ENCODE measurements at places on chromosomes 5 and 9.

- no peak overlapping the region for H3K27ac ChIP-seq
- no peaks in the 10 kb centered on the region for H3K27me3 ChIP-seq
- peak overlapping the region; percentile 17 for H3K4me3 ChIP-seq
- H3K36me3 ChIP-seq, result peaks cover 18% of the 10 kb centered on the region
Measured at GRCh38 chr9:92097997-92098482, 17.2 kb downstream of the SPTLC1 start.

- no peak for DNase-seq
- peaks cover 46% of the 10 kb centered on the region for H3K4me1 ChIP-seq
- peaks cover 94% of the 10 kb centered on the region for H3K27me3 ChIP-seq
- H3K27ac ChIP-seq, result no peak overlapping the region
Measured at GRCh38 chr9:1051210-1051583, 1.0 kb downstream of the DMRT2 start.

- no peak overlapping the region for H3K27ac ChIP-seq
- no peak overlapping the region for H3K4me3 ChIP-seq
- DNase-seq, result no peak
- H3K36me3 ChIP-seq, result no peaks in the 10 kb centered on the region
- H3K4me1 ChIP-seq, result no peaks in the 10 kb centered on the region
Measured at GRCh38 chr9:18997151-18997550, 35.9 kb downstream of the SAXO1 start.

- H3K4me1 ChIP-seq, result no peaks in the 10 kb centered on the region
- no peak overlapping the region for H3K27ac ChIP-seq
- DNase-seq, result no peak
- no peaks in the 10 kb centered on the region for H3K36me3 ChIP-seq
Measured at GRCh38 chr5:97670447-97670846, 487.4 kb upstream of the RIOK2 start.

DNA sequence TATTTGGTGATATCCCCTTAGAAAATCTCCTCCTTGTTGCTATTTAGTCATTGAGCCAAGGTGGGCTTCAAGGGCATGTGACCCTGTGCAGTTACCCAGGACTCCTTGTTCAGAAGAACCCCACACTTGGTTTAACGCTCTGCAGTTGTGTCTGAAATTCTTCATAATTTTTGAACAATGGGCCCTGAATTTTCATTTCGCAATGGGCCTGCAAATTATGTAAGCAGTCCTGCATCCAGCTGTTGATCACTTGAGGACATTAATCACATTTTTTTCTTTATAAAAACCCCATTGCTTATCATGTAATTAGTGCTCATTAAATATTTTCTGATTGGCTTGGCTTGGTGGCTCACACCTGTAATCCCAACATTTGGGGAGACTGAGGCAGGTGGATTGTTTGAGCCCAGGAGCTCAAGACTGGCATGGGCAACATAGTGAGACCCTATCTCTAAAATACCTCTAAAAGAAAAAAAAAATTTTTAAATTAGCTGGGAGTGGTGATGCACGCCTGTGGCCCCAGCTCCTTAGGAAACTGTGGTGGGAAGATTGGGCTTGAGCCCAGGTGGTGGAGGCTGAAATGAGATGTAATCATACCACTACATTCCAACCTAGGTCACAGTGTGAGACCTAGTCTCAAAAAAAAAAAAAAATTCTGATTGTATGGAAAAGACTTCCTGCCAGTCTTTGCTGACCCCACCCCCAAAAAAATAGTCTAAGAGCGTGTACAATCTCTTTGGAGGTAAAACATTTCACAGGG, 194.2 kb upstream of the HAPLN1 start:
- H3K4me3 ChIP-seq, result no peak overlapping the region
- H3K27me3 ChIP-seq, result no peaks in the 10 kb centered on the region
- no peaks in the 10 kb centered on the region for H3K36me3 ChIP-seq
- H3K4me1 ChIP-seq, result no peaks in the 10 kb centered on the region
- DNase-seq, result no peak

DNA sequence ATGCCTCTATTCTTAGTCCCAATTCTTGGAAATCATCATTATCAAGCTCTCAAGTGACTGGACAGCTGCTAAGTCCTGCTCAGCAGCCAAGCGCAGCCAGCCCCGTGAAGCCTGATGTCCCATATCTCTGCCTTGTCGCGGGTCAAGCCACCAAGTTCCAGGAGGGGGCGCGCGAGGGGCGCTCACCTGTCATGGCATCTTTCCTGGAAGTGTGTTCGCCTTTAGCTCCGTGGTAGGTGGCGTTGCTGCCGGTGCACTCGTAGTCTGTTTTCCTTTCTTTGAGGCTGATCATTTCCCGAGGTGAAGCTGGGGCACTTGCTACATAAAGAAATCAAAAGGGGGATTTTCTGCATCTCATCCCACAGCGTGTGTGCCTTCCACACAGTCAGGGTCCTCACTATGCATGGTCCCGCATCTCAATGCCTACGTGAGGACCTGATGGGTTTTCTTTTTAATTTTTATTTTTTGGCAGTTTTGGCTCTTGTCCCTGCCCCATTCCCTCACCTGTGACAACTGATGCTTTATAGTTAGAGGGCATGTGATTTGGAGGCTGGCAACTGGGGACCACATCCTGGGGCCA, 227.0 kb upstream of the DAP start:
- H3K36me3 ChIP-seq, result no peaks in the 10 kb centered on the region
- DNase-seq, result peak; percentile 39
- no peak overlapping the region for H3K27ac ChIP-seq
- H3K27me3 ChIP-seq, result peaks cover 6% of the 10 kb centered on the region

DNA sequence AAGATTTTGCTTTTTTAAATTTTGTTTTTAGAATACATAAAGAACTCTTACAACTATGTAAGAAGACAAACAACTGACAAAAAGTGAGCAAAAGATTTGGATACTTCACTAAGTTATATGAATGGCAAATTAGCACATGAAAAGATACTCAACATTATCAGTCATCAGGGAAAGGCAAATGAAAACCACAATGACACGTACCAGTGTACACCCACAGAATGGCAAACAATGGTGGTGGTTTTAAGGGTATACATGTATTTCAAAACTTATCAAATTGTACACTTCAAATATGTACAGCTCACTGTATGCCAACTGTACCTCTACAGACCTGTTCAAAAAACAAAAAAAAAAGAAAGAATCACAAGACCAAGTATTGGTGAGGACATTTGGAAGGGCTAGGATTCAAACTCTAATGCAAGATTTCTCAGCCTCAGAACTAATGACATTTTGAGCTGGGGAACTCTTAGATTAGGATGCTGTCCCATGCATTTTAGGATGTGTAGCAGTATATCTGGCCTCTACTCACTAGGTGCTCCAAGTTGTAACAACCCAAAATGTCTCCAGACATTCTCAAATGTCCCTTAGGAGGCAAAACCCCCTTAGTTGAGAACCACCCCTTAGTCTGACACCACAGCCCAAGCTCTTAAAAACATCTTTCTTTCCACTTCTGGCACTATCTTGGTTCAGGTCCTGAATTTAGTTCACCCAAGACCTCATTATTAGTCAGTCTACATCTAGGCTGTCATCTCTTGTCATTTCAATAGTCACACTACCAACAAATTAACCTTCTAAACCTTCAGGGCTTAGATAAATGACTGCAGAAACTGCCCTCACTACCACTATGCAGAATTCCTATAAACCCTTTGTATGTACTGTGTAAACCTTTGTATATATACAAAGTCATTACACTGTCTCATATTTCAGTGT, 9.7 kb downstream of the SCAI start:
- DNase-seq, result no peak
- H3K27ac ChIP-seq, result no peak overlapping the region
- H3K4me1 ChIP-seq, result no peaks in the 10 kb centered on the region
- peaks cover under 1% of the 10 kb centered on the region for H3K36me3 ChIP-seq
- H3K4me3 ChIP-seq, result no peak overlapping the region

GRCh38 chr5:113526421-113526820, 12.9 kb downstream of the YTHDC2 start:
- H3K27me3 ChIP-seq, result no peaks in the 10 kb centered on the region
- H3K36me3 ChIP-seq, result peaks cover 14% of the 10 kb centered on the region
- no peak overlapping the region for H3K27ac ChIP-seq
- H3K4me1 ChIP-seq, result peaks cover under 1% of the 10 kb centered on the region

GRCh38 chr5:172435362-172436077, 18.8 kb downstream of the SH3PXD2B start:
- H3K4me3 ChIP-seq, result no peak overlapping the region
- H3K4me1 ChIP-seq, result no peaks in the 10 kb centered on the region
- no peaks in the 10 kb centered on the region for H3K36me3 ChIP-seq
- no peaks in the 10 kb centered on the region for H3K27me3 ChIP-seq
- no peak overlapping the region for H3K27ac ChIP-seq

- H3K27ac ChIP-seq, result no peak overlapping the region
- H3K4me1 ChIP-seq, result peaks cover 20% of the 10 kb centered on the region
- H3K27me3 ChIP-seq, result no peaks in the 10 kb centered on the region
- no peaks in the 10 kb centered on the region for H3K36me3 ChIP-seq
Measured at GRCh38 chr5:142842994-142843905, 73.1 kb downstream of the ARHGAP26 start.

DNA sequence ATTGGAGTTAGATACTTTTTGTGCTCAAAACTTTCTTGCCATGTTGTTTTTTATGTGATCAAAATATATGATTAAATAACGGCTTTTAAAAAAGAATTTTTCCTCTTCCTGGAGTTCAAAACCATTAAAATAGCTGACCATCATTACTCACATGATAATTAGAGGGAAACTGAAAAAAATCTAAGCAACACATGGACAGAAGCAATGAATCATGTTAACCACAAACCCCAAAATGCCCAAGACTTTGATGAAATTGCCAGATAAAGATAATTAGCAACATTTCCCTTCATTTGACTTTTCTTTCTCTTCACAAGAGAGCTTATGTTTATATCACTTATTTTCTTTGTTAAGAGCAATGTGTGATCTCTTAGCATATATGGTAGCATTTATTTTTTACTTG, 1294.2 kb downstream of the EFNA5 start:
- no peaks in the 10 kb centered on the region for H3K27me3 ChIP-seq
- no peaks in the 10 kb centered on the region for H3K36me3 ChIP-seq
- H3K4me1 ChIP-seq, result no peaks in the 10 kb centered on the region
- H3K27ac ChIP-seq, result no peak overlapping the region
- no peak overlapping the region for H3K4me3 ChIP-seq

DNA sequence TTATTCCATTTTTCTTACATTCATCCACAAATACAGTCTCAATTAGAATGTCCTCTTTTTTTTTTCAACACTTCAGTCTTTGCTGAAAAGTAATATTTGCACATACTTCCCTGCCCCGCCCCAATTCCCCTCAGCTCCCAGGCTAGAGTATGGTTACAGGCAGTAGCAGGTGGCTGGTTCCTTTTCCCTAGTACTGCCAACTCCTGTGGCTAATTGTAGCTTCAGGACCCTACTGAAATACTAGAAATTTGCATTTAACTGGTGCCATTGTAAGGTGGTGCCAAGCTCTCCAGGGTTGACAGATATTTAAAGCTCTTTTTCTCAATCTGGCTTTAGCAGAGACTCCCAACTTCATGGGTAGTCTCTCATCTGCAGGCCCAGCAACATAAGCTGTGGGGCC, 80.3 kb downstream of the FAM81B start:
- H3K27ac ChIP-seq, result no peak overlapping the region
- peaks cover 53% of the 10 kb centered on the region for H3K36me3 ChIP-seq
- no peak for DNase-seq
- H3K4me1 ChIP-seq, result no peaks in the 10 kb centered on the region
- H3K27me3 ChIP-seq, result no peaks in the 10 kb centered on the region

DNA sequence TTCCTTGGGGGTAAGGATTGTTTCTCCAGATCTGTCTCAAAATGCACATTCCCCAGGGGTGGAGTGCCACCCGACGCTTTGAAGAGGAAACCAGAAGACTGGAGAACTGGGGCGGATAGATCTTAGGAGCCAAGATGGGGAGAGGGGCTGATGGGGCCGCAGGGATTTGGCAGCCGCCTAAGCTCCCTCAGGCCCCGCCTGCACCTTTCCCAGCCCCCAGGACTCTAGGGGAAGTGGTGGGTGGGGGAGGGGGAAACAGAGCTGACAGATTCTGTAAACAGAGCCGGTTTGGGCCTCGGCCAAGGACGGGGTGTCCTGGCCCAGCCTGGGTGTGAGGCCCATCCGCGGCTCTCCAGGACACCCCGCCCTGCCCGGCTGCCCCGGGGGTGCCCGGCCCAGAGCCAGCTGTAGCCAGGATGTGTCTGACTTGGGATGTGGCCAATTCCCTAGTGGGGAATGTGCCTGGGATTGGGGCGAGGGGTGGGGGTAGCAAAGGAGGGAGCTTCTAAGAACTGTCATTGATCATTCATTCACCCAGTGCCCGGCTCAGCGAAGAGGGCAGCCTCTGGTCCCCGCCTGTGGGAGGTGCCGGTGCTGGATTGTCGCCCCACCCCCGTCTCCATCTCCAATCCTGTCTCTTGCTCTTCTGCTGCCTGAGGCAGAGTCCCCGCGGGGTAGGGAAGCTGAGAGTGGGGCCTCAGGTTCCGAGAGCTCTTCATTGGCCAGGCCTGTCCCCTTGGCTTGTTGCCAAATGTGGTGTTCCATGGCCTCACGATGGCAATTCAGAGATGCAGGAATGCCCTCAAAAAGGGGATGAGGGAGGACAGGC, 54.8 kb upstream of the CDKN2AIPNL start:
- H3K27ac ChIP-seq, result no peak overlapping the region
- H3K36me3 ChIP-seq, result no peaks in the 10 kb centered on the region
- peaks cover 23% of the 10 kb centered on the region for H3K4me1 ChIP-seq

DNA sequence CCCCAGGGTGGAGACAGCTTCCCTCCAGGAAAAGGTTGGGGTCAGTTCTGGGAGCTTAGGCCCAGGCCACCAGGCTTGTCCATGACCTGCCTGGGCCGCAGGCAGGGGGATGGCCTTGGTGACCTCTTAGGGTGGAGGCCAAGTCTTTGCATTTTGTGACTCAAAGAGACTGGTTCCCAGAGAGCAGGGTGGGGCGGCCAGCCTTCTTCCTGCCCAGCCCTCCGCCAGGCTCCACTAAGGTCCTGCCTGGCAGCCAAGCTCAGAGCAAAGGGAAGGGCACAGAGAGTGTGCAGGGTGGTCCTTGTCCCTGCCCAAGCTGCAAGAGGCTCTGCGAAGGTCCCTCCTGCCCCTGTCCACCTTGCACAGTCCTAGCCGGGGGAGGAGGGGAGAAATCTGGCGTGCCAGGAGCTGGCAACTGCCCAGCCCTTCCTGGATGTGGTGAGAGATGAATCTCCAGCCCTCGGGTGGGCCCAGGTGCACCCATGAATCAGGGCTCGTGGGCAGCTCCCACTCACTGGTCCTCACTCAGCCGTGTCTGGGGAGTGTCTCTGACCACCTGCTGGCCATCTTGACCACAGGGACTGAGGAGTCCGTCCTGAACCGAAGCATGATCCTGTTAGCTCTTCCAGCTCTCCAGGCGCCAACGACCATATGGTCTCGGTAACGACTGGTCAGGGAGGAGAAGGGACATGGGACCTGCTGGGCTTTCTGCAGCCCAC, 2.3 kb upstream of the PTGDS start:
- no peaks in the 10 kb centered on the region for H3K36me3 ChIP-seq
- H3K4me1 ChIP-seq, result peaks cover 65% of the 10 kb centered on the region
- no peak overlapping the region for H3K27ac ChIP-seq
- H3K27me3 ChIP-seq, result no peaks in the 10 kb centered on the region
- DNase-seq, result no peak
- H3K4me3 ChIP-seq, result peak overlapping the region; percentile 40

- H3K36me3 ChIP-seq, result no peaks in the 10 kb centered on the region
Measured at GRCh38 chr5:77909237-77909636, 133.1 kb upstream of the TBCA start.

DNA sequence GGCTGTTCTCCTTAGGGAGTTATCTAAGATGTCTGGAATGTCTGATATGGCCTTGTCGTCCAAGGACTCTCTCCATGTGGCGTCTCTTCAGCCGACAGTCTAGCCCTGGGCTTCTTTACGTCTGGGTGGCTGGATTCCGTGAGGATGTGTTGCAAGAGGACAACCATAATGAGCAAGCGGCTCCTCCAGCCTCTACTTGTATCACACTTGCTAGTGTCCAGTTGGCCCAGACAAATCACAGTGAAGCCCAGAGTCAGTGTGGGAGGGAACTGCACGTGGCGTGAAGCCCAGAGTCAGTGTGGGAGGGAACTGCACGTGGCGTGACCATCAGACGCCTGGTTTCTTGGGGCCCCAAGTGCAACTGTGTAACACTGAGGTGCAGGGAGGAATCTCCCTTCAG, 61.1 kb downstream of the COL23A1 start:
- no peaks in the 10 kb centered on the region for H3K4me1 ChIP-seq
- no peak for DNase-seq
- H3K27ac ChIP-seq, result no peak overlapping the region
- no peaks in the 10 kb centered on the region for H3K27me3 ChIP-seq

Measured in CD4-positive, alpha-beta T cell (primary cell).